ENCODE measurements at places on chromosomes 11 and 22. TPM values are rescaled to one million over a fixed set of nuclear protein-coding genes. Genes with fewer than 3 reads are reported as not detected.

DNA sequence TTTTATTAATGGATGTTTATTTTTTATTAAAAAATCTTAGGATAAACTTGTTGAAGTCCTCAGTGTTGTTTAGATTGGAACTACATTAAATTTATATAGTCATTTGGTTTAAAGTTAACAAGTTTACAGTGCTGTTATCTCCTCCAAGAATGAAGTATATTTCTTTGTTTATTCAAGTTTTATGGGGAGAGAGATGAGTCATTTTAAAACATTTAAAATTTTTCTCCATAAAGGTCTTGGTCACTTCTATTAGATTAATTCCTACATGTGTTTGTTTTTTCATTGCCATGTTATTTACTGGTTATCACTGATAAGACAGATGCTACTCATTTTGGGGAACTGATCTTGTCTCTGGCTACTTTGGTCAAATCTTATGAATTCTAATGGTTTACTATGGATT is 429.6 kb downstream of the METTL15 start:
- H3K27me3 ChIP-seq = no peaks in the 10 kb centered on the region
- H3K36me3 ChIP-seq = no peaks in the 10 kb centered on the region
- no peak for DNase-seq

GRCh38 chr11:80084608-80085007 is 643.8 kb upstream of the TENM4 start:
- no peak overlapping the region for H3K27ac ChIP-seq
- no peak overlapping the region for H3K4me3 ChIP-seq

Gene CAPN1
- total RNA-seq = 84.5 TPM

DNA sequence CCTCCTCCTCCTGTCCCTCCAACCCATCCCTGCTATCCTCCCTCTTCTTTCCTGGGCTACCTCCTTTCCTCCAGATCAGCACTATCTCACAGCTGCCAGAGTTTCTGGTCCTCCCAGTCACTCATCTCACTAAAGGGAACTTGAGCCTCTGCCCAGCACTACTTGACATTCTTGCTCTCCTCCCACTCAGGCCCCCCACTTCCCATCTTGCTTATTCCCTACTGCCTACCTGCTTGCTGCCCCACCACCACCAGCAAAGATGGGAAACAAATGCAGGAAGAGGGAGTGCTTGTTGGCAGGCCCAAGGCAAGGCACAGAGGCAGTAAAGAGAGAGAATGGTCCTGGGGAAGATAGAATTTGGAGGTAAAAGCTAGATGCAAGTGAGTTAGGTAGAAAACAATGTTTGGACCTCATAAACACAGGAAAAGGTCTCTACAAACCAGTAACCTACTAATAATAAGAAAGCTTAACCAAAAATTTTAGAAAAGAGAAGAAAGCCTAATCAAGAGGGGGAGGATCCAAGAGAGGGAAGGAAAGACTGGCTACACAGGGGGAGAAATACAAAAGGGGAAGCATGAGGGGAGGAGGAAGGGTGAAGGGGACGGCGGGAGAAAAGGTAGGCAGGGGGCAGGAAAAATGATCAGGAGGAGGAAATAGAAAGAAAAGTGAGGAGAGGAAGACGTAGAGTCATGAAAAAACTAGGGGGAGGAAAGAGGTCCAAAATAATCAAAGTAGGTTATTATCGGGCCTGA is 63.6 kb downstream of the PAK1 start:
- H3K4me3 ChIP-seq = no peak overlapping the region
- no peaks in the 10 kb centered on the region for H3K27me3 ChIP-seq
- H3K27ac ChIP-seq = no peak overlapping the region
- H3K4me1 ChIP-seq = no peaks in the 10 kb centered on the region
- H3K36me3 ChIP-seq = no peaks in the 10 kb centered on the region
- DNase-seq = no peak

Gene ANO1
- 33.9 TPM for total RNA-seq

GRCh38 chr11:115958089-115959000 is 454.1 kb upstream of the CADM1 start:
- no peaks in the 10 kb centered on the region for H3K27me3 ChIP-seq
- no peak overlapping the region for H3K27ac ChIP-seq
- H3K4me1 ChIP-seq = peaks cover 10% of the 10 kb centered on the region
- no peaks in the 10 kb centered on the region for H3K36me3 ChIP-seq

GRCh38 chr11:122156940-122157382 is 40.9 kb upstream of the BLID start:
- DNase-seq = peak; percentile 71
- peak overlapping the region; percentile 86 for H3K27ac ChIP-seq
- H3K4me3 ChIP-seq = peak overlapping the region; percentile 31
- H3K4me1 ChIP-seq = peaks cover 46% of the 10 kb centered on the region
- no peaks in the 10 kb centered on the region for H3K27me3 ChIP-seq

Gene CECR2
- 2.8 TPM for total RNA-seq

Gene OR56A1
- not detected for total RNA-seq

Gene GSTT2
- not detected for total RNA-seq

- no peaks in the 10 kb centered on the region for H3K36me3 ChIP-seq
- no peak overlapping the region for H3K4me3 ChIP-seq
- H3K4me1 ChIP-seq = peaks cover 38% of the 10 kb centered on the region
- DNase-seq = no peak
These were observed 118.1 kb downstream of the ETS1 start for GRCh38 chr11:128469220-128469619.

All from sigmoid colon (tissue), 7 donors.